ENCODE measurements at places on chromosomes 12 and 14.

GRCh38 chr12:92721130-92721529 is 18.3 kb downstream of the PLEKHG7 start:
- DNase-seq: no peak

DNA sequence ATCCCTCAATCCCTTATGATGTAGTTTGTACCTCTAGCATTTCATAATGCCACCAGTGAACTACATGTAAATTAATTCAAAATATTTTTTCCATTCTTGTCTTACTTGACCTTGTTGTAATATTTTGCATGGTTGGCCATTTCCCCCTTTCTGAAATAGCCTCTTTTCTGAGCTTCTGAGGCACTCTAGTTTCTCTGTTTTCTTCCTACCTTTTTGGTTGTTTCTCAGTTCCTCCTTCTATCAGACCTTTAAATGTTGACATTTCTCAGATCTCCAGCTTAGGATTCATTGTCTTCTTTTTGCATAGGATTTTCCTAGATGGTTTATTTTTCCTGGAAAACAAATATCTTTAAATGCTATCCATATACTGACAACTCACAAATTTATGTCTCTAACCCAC is 9.8 kb upstream of the RMST start:
- no peak for DNase-seq

DNA sequence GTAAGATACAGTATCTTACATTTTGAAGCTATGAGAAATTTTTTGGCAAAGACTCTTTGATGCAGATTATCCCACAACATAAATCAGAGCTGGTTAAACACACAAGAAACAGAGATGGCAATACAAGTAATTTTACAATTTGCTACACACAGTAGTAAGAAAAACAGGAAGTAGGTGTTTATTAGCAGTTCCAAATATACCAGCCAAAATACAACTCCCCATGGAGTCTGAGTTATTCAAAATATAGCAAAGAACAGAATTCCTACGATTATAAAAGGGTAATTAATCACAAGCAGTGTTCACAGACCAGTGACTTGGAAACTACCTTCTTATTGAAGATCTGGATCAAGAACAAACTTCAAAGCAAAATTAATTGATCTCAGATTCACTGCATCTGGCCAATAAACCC is 83.9 kb downstream of the BMP4 start:
- DNase-seq: no peak

DNA sequence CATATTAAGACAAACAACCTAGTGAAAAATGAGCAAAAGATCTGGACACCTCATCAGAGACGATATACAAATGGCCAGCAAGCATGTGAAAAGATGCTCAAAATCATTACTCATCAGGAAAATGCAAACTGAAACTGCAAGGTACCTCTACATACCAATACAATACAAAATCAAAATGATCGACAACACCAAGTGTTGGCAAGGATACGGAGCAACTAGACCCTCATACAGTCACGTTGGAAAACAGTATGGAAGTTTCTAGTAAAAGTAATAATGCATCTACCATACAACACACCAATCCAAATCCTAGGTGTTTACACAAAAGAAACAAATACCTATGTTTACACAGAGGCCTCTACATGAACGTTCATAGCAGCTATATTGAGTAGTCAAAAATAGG is 99.9 kb downstream of the IPO8 start:
- no peak for DNase-seq

DNA sequence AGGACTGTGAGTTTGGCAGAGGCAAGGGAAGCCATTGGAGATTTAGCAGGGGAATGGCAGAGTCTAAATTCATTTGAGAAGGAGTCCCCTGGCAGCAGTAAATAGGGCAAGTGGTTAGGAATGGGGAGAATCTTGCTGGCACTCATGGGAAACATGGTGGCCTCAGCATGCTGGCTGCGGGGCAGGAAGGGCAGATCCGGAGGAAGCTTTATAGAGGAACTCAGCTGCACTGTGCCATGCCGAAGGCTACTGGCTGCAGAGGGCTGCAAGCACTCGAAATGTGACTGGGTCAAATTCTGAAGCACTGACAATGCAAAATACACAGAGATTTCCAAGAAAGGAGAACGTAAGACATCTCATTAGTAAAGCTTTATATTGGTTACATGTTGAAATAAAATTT is 23.9 kb downstream of the CCNK start:
- DNase-seq: no peak

DNA sequence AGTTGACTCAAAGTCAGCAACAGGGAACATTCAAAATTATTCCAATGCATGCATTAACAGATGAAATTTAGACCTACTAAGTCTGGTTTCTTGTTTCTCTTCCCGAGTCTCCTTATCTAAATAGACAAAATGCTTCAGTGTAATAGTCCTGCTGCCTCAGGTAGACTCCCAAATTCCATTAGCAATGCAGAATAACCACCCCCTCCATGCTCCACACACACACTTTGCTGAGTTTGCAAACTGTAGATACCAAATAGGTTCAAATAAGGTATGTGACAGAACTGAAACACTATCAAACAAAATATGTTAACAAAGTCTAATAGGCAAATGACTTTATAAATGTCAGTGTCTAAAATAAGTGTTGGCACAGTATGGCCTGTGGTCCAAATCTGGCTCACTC is 451.1 kb upstream of the SOX5 start:
- no peak for DNase-seq

- no peak for DNase-seq
Observed at GRCh38 chr12:18907127-18907526, 169.2 kb downstream of the CAPZA3 start.

DNA sequence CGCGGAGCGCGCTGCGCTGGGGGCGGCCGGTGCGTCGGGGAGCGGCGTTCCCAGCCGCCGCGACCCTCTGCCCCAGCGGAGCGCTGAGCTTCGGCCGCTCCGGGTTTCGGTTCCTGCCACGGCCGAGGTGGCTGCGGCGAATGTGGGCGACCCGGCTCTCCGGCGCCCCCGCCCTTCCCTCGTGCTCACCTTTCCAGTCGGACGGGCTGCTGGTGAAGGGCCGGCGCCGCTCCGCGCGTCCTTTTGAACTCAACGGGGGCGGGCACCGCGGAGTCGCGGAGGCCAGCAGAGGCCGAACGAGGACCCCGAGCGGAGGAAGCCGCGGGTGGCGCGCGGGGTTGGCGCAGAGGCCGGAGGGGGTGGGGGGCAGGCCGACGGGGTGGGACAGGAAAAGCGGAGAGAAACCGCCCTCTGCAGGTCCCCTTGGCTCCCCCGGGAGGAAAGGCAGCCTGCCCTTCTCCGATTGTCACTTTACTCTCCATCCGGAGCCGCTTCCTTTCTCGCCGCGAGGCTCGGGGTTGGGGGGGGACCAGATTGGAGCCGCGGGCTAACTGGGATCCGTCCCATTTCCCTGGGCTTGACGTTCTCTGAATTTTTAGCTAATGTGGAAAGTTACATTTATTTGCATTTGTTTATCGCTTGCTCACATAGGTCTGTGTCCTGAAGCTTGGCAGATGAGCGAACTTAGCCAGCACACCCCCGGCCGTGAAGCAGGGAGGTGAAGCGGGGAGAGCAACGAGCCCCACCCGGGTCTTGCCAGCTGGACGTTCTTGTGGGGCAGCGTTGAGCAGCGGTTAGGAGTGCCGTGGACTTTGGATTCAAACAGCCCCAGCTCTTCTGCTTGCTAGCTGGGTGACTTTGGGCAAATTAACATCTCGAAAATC is at the start of gene SMAGP:
Gene SMAGP (minus strand): TSS at position 349 of the 884 bp plus-strand sequence. CDS start 1,137 bp downstream, outside the sequence.
- peak; percentile 66 for DNase-seq

DNA sequence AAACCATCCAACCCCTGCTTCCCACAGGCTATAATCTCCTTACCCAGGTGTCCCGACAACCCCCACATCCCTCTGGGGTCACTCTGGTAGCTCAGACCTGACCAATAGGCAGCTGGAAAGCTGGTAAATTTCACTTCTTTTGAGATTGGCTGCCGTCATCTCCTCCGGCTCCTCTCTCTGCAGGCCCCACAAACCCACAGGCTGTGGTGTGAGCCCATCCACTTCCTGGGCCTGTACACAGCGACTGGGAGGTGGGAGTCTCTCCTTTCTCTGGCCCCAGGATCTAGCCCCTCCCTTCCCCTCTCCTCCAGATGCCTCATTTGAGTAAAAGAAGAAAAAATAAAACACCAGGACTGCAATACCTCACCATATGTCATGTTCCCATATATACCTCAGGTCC is 709 bp downstream of the INHBC start:
- DNase-seq: no peak

- no peak for DNase-seq
Observed at GRCh38 chr12:26434299-26435068, 239.1 kb downstream of the SSPN start.

DNA sequence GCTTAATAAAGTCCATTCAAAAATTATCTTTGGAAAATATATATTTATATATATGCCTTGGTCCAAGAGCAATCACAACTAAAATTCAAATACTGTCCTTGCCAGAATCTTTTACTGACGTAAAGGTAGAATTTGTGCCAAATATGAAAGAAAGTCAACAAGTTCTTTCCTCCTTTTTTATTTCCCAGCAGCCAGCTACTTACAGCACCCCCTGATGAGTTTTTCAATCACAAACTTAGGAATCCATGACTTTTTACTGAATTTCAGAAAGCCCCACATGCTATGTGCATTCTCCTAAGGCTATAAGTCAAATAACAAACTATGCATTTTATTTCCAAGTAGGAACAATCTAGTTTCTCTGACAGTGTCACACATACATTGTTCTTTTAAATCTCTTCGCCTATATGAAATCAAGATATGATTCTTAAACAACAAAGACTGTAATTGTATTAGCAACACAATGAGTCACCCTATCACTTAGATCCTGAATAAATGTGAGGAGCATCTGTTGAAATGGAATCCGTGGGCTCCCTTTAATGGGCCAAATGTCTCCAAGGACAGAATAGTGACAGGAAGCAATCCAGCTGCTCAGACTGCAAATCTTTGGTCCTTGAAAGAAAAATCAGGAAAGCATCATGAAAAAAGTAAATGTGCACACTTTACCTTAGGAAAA is 271.4 kb downstream of the DUSP6 start:
- DNase-seq: no peak

DNA sequence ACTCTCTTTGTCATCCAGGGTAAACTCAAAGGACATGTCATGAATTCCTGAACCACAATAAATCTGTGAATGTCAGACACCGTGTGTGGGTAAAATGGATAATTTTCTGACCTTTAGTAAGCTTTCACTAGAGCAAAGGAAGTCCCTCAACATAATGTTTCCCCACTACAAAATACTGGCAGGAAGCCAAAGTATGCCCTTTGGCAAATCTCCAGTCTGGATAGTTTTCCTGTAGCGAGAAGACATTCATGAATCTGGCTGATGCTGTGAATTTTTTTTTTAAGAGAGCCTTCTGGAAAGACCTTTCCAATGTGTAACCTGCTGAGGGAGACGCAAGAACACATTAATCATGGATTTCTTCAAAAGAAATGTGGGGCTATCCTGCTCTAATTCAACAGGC is 389.6 kb upstream of the DDHD1 start:
- DNase-seq: peak; percentile 64

DNA sequence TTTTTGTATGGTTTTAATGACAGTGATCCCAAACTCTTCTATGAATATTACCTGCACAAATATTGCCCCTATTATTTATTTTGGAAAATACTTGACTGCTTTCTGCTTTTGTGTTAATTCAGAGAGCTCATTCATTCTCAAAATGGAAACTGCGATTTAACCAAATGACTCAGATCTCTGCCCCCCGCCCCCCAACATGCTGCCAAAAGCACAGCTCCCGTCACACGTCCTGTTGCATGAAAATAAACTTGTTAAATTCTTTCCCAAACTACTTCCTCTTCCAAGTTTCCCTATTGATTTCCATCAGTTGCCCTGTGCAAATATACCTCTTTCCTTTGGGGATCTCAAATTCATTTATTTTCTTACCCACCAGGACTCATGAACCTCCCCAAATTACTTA is 18.0 kb upstream of the NRDE2 start:
- DNase-seq: no peak

- DNase-seq: no peak
Observed at GRCh38 chr14:50964683-50965390, 20.6 kb upstream of the PYGL start.

DNA sequence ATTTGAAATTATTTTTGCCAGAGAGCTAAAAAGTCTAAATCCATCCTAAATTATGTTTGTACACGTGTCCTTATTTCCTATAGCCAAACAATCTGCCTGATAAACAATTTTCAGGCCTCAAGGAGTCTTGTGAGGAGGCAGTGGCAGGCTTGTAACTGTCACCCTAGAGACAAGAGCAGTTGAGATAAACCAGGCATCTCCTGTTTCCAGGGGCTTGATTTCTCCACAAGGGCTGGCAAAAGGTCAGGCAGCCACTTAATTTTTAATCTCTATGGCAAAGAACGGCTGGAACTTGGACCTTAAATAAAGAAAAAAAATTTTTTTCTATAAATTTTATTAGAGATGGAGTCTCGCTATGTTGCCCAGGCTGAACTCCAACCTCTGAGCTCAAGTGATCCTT is 15.5 kb downstream of the PKP2 start:
- DNase-seq: no peak

DNA sequence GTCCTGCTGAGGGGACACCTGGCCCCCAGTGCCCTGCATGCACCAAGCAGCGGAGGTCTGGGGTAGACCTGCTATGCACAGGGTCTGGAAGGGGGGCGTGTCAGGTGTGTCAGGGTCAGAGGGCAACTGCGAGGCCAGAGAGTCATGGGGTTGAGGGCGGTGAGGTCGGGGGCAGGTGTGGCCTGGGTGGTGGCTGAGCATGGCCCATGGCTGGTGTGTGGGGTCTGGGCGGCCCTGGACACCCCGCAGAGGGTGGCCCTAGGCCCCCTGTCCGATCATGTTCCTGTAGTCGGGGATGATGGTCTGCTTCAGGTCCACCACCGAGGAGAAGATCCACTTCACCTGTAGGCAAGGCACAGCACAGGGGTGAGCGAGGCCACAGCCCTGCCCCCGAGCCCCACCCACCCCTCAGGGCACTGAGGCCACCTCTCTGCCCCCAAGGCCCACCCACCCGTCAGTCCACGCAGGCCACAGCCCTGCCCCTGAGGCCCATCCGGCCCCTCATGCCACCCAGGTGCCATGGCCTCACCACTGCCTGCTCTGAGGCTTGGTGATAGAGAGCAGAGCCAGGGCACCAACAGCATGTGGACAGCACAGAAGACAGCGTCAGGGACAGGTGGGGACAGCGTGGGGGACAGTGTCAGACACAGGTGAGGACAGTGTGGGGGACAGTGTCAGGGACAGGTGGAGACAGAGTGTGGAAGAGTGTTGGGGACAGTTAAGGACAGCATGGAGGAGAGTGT is 211.3 kb downstream of the TMEM121 start:
- no peak for DNase-seq

GRCh38 chr14:40417777-40418401 is 985.7 kb upstream of the FBXO33 start:
- no peak for DNase-seq

GRCh38 chr12:121113057-121113456 is 19.6 kb upstream of the P2RX7 start:
- no peak for DNase-seq

DNA sequence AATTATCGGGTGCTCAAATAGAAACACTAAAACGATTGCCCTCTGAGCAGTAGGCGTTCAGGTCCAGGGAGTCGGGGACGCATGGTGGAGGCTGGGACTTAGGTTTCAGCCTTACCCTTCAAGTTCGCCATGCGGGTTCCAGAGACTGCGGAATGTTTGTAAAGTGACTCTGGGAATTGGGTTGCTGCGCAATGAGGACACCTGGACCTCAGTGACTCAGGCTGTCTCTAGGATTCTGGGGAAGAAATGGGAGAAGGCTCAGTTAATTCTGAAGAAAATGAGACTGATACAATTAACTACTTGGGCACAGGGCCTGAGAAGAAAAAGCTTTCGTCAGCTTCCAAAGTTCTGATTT is 1.1 kb downstream of the LGALS3 start:
- no peak for DNase-seq

Measured in right forelimb (tissue), 1 donor.